ENCODE measurements at places on chromosomes 12 and 14.

- peak; percentile 35 for DNase-seq
These were observed 23.7 kb upstream of the IFT81 start for GRCh38 chr12:110100315-110100970.

DNA sequence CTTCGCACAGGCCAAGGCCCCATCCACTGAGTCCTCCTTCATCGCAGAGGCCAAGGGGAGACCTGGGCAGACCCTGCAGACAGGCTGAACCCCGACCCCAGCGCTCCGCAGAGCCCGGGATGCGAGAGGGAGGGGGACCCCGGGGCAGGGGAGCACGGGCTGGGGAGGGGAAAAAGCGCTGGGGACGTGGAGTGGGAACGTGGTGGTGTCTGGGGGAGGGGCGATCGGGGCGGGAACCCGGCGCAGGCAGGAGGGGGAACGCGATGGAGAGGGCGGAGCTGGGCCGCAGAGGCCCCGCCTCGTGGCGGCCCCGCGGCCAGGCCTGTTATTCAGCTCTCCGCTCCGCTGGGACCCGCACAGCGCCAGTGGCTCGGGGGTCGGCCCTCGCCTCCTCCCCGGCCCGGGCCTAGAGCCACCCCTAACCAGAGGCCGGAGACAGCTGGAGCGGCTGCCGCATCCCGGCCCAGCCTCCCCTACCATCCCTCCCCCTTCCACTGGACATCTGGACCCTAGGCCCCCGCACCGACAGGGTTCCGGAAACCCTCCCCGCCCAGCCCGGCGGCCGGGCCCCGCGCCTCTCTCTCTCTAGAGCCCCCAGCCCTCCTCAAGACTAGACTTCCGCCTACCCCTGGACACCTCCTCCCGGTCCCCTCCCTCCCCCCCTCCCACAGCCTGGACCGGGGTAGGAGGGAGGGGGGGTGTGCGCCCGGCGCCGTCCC, at the start of gene ARHGEF25:
Gene ARHGEF25, plus strand, starts transcription at position 328 of the 719 bp plus-strand sequence. CDS start 460 bp downstream, outside the sequence.
- peak; percentile 55 for DNase-seq

GRCh38 chr12:26623136-26623535, 209.9 kb downstream of the ITPR2 start:
- DNase-seq = no peak

DNA sequence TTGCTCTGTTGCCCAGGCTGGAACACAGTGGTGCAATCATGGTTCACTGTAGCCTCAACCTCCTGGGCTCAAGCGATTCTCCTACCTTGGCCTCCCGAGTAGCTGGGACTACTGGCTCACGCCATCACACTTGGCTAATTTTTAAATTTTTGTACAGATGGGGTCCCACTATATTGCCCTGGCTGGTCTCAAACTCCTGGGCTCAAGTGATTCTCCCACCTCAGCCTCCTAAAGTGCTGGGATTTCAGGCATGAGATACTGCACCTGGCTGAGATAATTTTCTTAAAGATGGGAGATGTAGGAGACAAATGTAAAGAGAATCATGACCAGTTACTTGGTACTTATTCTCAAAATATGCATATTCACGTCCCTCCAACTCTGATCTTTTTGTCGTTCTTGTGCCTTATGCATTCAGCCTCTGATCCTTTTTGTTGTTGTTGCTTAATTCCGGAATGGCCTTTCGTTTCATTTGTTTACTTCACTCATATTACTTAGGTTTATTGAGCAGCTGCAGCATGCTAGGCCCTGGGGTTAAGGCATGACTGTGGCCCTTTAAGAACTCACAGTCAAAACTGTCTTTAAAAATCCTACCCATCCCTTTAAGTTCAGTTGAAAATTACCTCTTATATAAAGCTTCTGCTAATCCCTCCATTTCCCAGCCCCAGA, 8.9 kb downstream of the RBMS2 start:
- DNase-seq = no peak

- DNase-seq = no peak
These were observed 160.8 kb downstream of the CCER1 start for GRCh38 chr12:90794212-90794611.

- no peak for DNase-seq
These were observed 56.5 kb downstream of the HCAR2 start for GRCh38 chr12:122646517-122647217.

DNA sequence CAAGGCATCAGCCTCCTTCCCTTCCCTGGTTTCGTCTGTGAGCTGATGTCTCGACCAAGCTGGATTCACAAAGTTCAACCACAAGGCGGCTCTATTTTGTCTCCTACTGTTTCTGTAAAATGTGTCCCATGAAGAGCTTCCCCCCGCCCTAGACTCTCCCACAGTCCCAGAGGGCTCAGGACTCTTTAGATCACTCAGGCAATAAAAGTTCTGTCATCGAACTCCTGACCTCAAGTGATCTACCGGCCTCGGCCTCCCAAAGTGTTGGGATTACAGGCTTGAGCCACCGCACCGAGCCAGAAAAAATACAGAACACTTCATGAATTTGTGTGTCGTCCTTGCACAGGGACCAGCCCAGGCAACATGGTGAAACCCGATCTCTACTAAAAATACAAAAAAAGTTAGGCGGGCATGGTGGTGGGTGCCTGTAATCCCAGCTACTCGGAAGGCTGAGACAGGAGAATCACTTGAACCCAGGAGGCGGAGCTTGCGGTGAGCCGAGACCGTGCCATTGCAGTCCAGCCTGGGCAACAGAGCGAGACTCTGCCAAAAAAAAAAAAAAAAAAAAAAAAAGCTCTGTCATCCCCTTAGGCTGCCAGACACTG, 149.4 kb downstream of the BCL11B start:
- DNase-seq = no peak

DNA sequence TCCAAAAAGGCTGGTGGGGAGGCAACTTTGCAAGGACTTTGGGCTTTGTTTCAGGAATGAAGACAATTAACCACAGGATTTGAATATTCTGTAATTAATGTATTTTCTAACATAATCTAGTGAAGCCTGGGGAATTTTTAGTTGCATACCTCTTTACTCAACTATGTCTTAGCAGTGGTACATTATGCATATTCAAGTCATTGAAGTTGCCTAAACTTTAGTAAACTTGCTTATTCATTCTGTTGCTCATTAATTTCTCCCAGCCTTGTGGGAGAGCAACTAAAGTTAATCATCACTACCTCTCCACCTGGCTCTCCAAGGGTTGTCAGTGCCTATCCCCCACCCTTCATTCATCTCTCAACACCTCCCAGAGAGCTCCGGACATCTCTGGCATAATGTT, 54.2 kb downstream of the IFNG-AS1 start:
- no peak for DNase-seq

DNA sequence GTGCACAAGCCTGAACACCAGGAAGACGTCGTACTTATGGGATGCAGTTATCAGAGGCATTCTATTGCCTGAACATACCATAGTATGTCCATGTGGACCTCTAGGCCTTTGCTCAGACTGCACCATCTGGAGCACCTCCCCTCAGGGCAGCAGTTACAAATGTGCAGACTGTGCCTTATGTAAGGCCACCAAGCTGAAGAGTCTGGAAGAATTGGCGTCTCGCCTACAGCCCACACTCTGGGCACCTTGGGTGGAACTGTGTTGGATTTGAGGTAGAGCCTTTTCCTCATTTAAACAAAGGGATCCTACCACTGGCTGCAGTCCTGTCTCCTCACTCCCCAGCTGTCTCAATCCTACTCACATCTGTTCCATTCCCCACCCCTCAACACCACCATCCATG, 204.3 kb upstream of the FRMD6 start:
- DNase-seq = no peak
